Pancreas (tissue), 10 donors: ENCODE measurements at places on chromosomes 16 and 17. TPM values are rescaled to one million over a fixed set of nuclear protein-coding genes. Genes with fewer than 3 reads are reported as not detected.

Gene EVPL
- total RNA-seq: 3.2 TPM

- H3K27me3 ChIP-seq: no peaks in the 10 kb centered on the region
- H3K27ac ChIP-seq: no peak overlapping the region
- H3K4me3 ChIP-seq: no peak overlapping the region
- peaks cover 7% of the 10 kb centered on the region for H3K4me1 ChIP-seq
- H3K36me3 ChIP-seq: no peaks in the 10 kb centered on the region
These were observed 42.6 kb downstream of the TENT4B start for GRCh38 chr16:50195756-50196155.

Gene GCGR
- 0.79 TPM for total RNA-seq

- H3K27me3 ChIP-seq: no peaks in the 10 kb centered on the region
- no peak overlapping the region for H3K27ac ChIP-seq
- no peaks in the 10 kb centered on the region for H3K4me1 ChIP-seq
- H3K4me3 ChIP-seq: no peak overlapping the region
- no peak for DNase-seq
These were observed 48.3 kb upstream of the C17orf78 start for GRCh38 chr17:37327341-37328090.

DNA sequence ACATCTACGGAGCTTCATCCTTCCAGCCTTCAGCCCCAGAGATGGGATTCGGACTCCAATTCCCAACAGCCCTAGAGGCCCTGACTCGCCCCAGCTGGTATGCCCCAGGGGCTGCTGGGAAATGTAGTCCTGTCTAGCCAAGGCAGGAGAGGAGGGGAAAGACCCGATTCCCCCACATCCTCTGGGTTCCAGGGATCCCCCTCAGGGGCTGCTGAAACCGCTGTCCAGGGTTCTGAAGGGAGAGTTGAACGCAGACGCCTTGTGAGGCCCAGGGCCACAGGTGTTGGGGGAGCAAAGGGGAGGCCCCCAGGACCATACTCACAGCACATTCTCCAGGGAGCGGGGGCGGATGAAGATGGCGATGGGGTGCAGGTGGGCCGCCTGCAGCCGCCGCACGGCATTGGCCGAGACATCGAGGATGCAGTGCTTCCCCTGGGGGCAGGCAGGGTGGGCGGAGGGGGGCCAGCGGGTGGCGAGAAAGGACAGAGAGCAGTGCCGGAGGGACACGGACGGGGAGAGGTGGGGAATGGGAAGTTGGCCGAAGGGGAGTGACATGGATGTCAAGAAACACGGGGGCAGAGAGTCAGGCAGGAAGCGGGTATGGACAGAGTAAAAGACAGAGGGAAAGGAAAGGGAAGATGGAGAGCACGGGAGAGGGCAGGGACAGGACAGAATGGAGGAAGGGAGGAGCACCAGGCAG, 12.6 kb upstream of the ASGR1 start:
- H3K4me3 ChIP-seq: no peak overlapping the region
- no peaks in the 10 kb centered on the region for H3K27me3 ChIP-seq
- DNase-seq: no peak
- H3K4me1 ChIP-seq: no peaks in the 10 kb centered on the region
- H3K27ac ChIP-seq: no peak overlapping the region

- H3K36me3 ChIP-seq: no peaks in the 10 kb centered on the region
- H3K27me3 ChIP-seq: no peaks in the 10 kb centered on the region
- peak overlapping the region; percentile 73 for H3K4me3 ChIP-seq
- DNase-seq: no peak
- H3K4me1 ChIP-seq: peaks cover 40% of the 10 kb centered on the region
These were observed 589 bp downstream of the ARL6IP1 start for GRCh38 chr16:18800775-18801144.
